Activated CD8-positive, alpha-beta memory T cell treated with anti-CD3 and anti-CD28 coated beads for 1 hour (primary cell): ENCODE measurements at places on chromosomes 6 and 20.

- DNase-seq: no peak
These were observed 73.5 kb downstream of the CD24 start for GRCh38 chr6:106901062-106901461.

- DNase-seq: no peak
These were observed 74.8 kb downstream of the TULP4 start for GRCh38 chr6:158387036-158387435.

DNA sequence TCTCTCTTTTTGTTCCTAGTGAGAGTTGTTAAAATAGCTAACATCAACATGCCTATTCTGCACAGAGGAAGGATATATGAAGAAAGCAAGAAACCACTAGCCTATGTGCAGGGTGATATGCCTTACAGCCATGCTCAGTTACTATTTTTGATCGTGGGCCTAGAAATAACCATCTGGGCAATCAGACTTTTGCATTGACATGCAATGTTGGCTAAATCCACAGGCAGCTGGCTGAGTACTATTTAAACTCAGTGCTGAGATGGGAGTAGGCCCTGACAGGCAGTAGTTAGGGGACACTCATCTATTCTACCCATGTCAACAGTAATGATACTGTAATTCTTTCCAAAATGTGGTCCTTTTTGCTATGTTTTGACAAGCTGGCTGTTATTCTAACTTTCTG lies 89.6 kb downstream of the HDGFL1 start:
- no peak for DNase-seq

GRCh38 chr20:47059536-47059935 lies 164.9 kb downstream of the EYA2 start:
- DNase-seq: no peak

GRCh38 chr6:83430611-83431544 lies at the start of gene ME1:
ME1 (minus strand) TSS chr6:83431051; CDS start chr6:83430954, 97 bp downstream.
- DNase-seq: peak; percentile 2

DNA sequence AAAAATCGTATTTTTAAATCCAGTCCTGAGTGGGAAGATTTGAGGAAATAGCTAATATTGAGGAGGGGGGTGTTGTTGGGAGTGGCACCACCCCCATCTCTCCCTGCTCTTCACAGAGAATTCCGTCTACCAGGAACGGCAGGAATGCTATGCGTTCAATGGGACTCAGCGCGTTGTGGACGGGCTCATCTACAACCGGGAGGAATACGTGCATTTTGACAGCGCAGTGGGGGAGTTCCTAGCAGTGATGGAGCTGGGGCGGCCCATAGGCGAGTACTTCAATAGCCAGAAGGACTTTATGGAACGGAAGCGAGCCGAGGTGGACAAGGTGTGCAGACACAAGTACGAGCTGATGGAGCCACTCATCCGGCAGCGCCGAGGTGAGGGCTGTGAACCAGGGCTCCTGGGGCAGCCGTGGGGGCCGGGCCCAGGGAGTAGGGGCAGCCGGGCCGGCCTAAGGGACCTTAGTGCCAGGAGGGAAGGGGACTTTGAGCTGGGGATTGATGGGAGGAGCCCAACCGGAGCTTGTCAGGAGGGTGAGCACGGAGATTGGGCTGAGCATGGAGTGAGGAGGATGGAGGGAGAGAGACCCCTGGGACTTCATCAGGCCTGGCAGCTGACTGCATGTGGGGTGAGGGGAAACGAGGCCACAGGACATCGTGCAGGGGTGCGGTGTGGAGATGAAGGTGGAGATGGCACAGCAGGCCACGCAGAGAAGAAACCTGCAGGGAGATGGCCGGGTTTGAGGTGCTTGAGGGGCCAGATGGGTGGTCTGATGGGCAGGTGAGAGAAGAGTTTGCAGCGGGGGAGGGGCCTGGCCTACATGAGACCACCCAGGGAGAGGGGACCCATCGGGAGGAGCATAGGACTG lies 41.3 kb downstream of the HLA-DPB1 start:
- DNase-seq: no peak

GRCh38 chr6:42450477-42451332 lies 1.0 kb downstream of the TRERF1 start:
- DNase-seq: no peak

- no peak for DNase-seq
These were observed 162.0 kb upstream of the EPHA7 start for GRCh38 chr6:93581371-93581770.

DNA sequence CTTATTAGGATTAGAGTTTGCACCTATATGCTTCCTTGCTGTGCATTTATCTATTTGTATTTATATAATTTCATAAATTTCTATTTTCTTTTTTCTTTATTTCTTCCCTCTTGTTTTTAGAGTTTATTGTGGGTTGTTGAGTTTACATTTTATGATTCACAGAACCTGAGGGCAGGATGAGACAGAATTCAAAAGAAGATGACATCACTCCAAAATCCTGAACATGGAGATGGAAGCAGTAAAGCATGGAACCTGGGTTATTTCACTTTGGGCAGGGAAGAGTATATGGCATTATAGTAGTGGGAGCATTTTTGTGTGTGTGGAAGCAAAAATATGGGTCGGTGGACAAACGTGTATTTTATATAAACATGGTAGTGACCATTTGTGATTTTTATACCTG lies 157.5 kb downstream of the RFX6 start:
- DNase-seq: no peak

- no peak for DNase-seq
These were observed 451.0 kb upstream of the MAN1A1 start for GRCh38 chr6:119800526-119800925.

- no peak for DNase-seq
These were observed 1.1 kb downstream of the GNL1 start for GRCh38 chr6:30554962-30555815.

DNA sequence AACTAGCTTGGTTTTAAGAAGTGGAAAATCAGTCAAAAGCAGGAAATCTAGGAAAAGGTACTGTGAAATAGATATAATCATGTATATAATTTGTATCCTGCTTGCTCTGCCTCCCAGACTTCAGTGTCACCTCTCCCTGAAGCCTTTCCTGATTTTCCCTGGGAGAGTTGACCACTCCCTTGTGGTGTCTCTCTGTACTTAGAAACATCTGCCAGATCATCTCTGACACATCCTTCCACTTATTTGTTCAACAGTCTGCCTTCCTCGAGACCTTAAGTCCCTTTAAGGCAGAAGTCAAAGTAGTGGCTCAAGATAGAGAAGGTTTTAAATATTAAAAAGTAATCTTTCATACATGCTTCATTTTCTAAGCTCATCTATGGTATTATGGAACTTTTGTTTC lies 236.5 kb downstream of the CDKAL1 start:
- no peak for DNase-seq

- DNase-seq: no peak
These were observed 42.8 kb upstream of the PSMF1 start for GRCh38 chr20:1075616-1076015.

DNA sequence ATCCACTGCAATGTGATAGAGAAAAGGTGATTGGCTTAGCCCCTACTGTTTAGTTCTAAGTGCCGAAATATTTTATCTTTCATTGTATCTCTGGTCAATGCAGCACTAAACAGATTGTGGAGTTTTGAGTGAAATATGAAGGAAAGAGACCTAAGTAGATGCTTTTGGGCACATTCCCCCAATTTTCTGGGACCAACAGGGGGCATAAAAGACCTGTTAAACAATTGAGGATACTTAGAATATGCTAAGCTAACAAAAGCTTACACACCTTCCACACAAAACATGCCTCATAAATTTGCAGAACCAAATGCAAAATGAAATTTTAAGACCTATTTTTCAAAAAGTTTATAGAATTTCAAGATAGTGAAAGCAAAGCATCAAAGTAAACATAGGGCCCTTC lies 746.9 kb downstream of the TBC1D32 start:
- DNase-seq: no peak

DNA sequence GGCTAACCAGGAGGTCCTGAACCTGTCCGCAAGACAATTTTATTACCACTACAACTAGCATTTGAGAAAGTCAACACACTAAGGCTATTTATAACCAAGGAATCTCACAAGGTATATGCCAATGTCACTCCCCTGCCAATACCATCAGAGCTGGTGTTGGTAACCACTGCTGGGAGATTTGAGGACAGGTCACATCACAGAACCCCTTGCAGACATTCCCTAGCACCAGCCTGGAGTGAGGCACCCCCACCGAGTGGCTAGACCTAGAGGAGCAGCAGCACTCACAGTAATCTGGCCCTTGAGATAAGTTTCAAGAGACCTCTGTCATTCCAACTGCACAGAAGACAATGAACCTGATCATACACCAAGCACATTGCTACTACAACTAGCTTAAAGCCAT lies 483.2 kb downstream of the MMUT start:
- no peak for DNase-seq
